Gastrocnemius medialis (tissue), 4 donors: ENCODE measurements at places on chromosomes 2 and 18. TPM values are rescaled to one million over a fixed set of nuclear protein-coding genes. Genes with fewer than 3 reads are reported as not detected.

The MDH1B gene
- total RNA-seq, result 0.61 TPM

DNA sequence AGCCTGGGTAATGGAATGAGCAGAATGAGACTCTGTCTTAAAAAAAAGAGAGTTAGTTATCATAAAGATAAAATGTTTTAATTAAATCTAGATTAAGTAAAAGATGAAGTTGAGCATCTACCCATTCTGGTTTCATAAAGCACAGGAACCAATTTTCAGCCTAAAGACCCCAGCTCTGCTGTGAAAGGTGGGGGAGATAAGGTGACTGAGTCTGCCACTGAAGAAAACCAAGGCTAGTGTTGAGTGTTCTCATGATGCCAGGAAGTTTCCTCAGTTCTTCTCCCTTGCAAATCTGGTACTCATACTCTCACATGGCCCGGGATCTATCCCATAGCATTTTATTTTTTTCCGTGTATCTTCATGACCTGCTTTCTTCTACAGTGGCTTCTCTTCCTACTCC, 10.4 kb upstream of the CXCR4 start:
- H3K36me3 ChIP-seq, result no peaks in the 10 kb centered on the region
- H3K4me3 ChIP-seq, result no peak overlapping the region
- H3K27ac ChIP-seq, result no peak overlapping the region

GRCh38 chr2:68193787-68194372, 36.2 kb downstream of the PNO1 start:
- no peak overlapping the region for H3K4me3 ChIP-seq
- H3K4me1 ChIP-seq, result peaks cover 28% of the 10 kb centered on the region
- H3K27me3 ChIP-seq, result no peaks in the 10 kb centered on the region
- no peak for DNase-seq
- H3K27ac ChIP-seq, result peak overlapping the region; percentile 50

- H3K4me3 ChIP-seq, result no peak overlapping the region
- no peak overlapping the region for H3K27ac ChIP-seq
- no peaks in the 10 kb centered on the region for H3K4me1 ChIP-seq
- H3K36me3 ChIP-seq, result peaks cover 63% of the 10 kb centered on the region
Observed at GRCh38 chr2:110124939-110125691, 9.5 kb upstream of the MALL start.

DNA sequence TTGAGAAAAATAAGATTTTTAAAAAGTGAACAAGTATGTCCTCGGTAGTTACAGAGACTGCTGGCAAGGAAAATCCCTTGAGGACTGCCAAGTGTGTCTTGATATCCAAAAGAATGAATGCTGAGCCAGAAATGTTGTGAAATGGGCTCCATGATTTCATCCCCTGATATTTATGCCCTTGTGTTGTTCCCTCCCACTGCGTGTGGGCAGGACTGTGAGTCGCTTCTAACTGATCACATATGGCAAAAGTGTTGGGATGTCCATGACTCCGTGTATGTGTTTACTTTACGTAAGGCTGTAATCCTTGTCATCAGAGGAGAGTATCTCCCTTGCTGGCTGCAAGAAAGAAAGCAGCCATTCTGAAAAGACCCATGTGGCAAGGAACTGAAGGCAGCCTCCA, 285.1 kb downstream of the SS18 start:
- H3K27ac ChIP-seq, result no peak overlapping the region
- no peaks in the 10 kb centered on the region for H3K27me3 ChIP-seq
- no peaks in the 10 kb centered on the region for H3K36me3 ChIP-seq
- peak; percentile 23 for DNase-seq
- H3K4me3 ChIP-seq, result no peak overlapping the region
- H3K4me1 ChIP-seq, result peaks cover 4% of the 10 kb centered on the region

- no peaks in the 10 kb centered on the region for H3K36me3 ChIP-seq
- DNase-seq, result no peak
- H3K27ac ChIP-seq, result no peak overlapping the region
- H3K4me3 ChIP-seq, result no peak overlapping the region
- no peaks in the 10 kb centered on the region for H3K27me3 ChIP-seq
Observed at GRCh38 chr18:9594823-9595596, 19.3 kb downstream of the PPP4R1 start.

- H3K27me3 ChIP-seq, result no peaks in the 10 kb centered on the region
- no peak overlapping the region for H3K27ac ChIP-seq
- no peak for DNase-seq
- H3K4me1 ChIP-seq, result no peaks in the 10 kb centered on the region
Observed at GRCh38 chr2:165863810-165864261, 69.8 kb upstream of the GALNT3 start.

The LBX2 gene
- not detected for total RNA-seq

- H3K36me3 ChIP-seq, result no peaks in the 10 kb centered on the region
- peaks cover 15% of the 10 kb centered on the region for H3K4me1 ChIP-seq
- DNase-seq, result no peak
Observed at GRCh38 chr18:5892823-5893431, 2.4 kb downstream of the TMEM200C start.

The ERICH2 gene
- not detected for total RNA-seq

GRCh38 chr2:31606509-31606908, 25.8 kb upstream of the SRD5A2 start:
- no peaks in the 10 kb centered on the region for H3K27me3 ChIP-seq
- no peaks in the 10 kb centered on the region for H3K4me1 ChIP-seq
- H3K36me3 ChIP-seq, result no peaks in the 10 kb centered on the region
- no peak overlapping the region for H3K4me3 ChIP-seq

The IL36G gene
- total RNA-seq, result not detected

DNA sequence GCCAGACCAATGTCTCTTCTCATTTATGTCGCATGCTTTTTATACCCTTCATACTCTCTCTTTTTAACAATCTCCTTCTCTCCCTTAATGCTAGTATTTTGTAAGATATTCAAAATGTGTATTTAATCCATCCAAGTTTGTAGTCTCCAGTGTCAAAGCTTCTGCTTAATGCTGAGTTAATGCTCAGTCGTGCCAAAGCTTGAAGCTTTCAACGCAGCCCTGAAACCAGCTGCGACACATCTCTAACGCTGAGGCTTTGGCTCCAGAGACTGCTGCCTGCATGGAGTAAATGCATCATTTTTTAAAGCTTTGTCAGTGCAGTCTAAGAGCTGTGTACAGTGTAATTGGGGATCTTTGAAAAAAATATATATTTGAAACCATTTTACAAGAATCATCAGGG, 2108.8 kb upstream of the PIK3C3 start:
- DNase-seq, result no peak
- no peaks in the 10 kb centered on the region for H3K4me1 ChIP-seq
- H3K4me3 ChIP-seq, result no peak overlapping the region
- no peak overlapping the region for H3K27ac ChIP-seq

GRCh38 chr2:203973676-203974075, 37.1 kb downstream of the ICOS start:
- H3K27me3 ChIP-seq, result no peaks in the 10 kb centered on the region
- no peak overlapping the region for H3K4me3 ChIP-seq
- H3K36me3 ChIP-seq, result no peaks in the 10 kb centered on the region

- H3K4me3 ChIP-seq, result no peak overlapping the region
- H3K36me3 ChIP-seq, result no peaks in the 10 kb centered on the region
- H3K27ac ChIP-seq, result no peak overlapping the region
- H3K27me3 ChIP-seq, result no peaks in the 10 kb centered on the region
Observed at GRCh38 chr2:138794724-138795123, 14.5 kb upstream of the NXPH2 start.

DNA sequence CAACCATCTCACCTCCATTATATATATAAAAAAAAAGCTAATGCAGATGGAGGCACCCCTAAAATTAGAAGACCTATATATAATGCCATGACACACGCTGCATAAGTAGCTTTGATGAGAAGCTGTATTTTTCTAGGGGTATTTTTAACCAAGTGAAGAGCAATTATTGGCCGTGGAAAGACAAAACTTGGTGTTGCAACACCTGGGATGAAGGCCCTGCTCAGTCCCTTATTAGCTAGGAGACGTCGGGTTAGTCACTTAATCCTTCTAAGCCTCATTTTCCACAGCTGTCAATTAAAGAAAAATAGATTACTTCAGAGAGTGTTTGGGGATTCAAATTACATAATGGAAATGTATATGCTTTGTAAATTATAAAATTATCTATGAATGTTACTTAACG, 63.0 kb downstream of the WDR75 start:
- DNase-seq, result peak; percentile 26
- peak overlapping the region; percentile 68 for H3K27ac ChIP-seq
- no peaks in the 10 kb centered on the region for H3K36me3 ChIP-seq
- no peaks in the 10 kb centered on the region for H3K27me3 ChIP-seq
- no peak overlapping the region for H3K4me3 ChIP-seq

The PLB1 gene
- total RNA-seq, result 1.7 TPM

GRCh38 chr18:9604348-9604747, 10.0 kb downstream of the PPP4R1 start:
- no peak for DNase-seq
- no peaks in the 10 kb centered on the region for H3K36me3 ChIP-seq
- no peak overlapping the region for H3K4me3 ChIP-seq
- H3K27me3 ChIP-seq, result no peaks in the 10 kb centered on the region

DNA sequence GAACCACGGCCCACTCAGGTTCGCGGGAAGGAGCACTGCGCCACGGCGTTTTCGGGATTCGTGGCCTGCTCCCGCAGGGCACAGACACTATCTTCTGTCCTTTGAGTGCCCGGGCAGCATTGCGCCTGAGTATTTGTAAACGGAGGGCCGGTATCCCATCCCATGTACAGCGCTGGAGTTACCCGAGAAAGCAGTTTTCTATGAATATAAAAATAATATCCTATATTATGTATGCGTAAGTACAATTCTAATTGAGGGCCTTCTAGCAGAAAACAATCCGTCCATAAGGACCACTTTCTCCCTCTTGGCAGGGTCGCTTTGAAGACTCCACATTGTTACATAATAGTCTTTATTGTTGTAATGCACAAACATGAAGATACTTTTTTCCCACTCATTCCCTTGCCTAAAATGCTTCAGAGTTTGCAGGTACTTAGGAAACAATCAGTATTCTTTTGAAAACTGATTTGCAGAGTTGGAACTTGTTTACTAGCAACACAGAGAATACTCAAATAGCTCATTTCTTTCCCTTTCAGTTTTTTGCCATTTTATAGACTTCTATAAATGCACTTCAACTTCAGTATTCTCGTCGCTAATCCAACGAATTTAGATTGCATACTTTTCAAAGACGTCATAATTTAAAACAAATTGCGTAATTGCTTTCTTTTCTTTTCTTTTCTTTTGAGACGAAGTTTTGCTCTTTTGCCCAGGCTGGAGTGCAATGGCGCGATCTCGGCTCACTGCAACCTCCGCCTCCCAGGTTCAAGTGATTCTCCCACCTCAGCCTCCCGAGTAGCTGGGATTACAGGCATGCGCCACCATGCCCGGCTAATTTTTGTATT, 1.0 kb upstream of the REV1 start:
- peak overlapping the region; percentile 74 for H3K4me3 ChIP-seq
- DNase-seq, result no peak
- H3K36me3 ChIP-seq, result no peaks in the 10 kb centered on the region
- H3K27ac ChIP-seq, result peak overlapping the region; percentile 93

The APOB gene
- 8.8 TPM for total RNA-seq

The RAPGEF4 gene
- 2.0 TPM for total RNA-seq

The IL1B gene
- not detected for total RNA-seq

DNA sequence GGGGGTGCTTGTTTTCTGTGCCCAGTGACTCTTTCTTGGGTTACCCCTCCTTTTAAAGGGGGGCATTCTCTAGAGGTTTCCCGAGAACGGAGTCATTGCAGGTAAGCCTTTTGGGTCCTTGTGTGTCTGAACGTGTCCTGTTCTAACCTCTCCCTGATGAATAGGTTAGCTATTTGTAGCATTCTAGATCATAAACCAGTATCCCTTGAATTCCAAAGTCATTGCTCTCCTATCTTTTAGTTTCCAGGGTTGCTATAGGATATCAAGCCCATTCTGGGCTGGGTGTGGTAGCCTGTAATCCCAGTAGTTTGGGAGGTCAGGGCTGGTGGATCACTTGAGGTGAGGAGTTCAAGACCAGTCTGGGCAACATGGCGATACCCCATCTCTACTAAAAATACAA, 65.9 kb upstream of the YWHAQ start:
- H3K27ac ChIP-seq, result no peak overlapping the region
- no peaks in the 10 kb centered on the region for H3K36me3 ChIP-seq
- DNase-seq, result no peak
- H3K4me3 ChIP-seq, result no peak overlapping the region
- no peaks in the 10 kb centered on the region for H3K27me3 ChIP-seq
- peaks cover 20% of the 10 kb centered on the region for H3K4me1 ChIP-seq

GRCh38 chr2:28347596-28347995, 45.1 kb upstream of the FOSL2 start:
- H3K36me3 ChIP-seq, result no peaks in the 10 kb centered on the region
- no peak overlapping the region for H3K4me3 ChIP-seq
- peak overlapping the region; percentile 85 for H3K27ac ChIP-seq
- no peaks in the 10 kb centered on the region for H3K27me3 ChIP-seq
- no peak for DNase-seq
- peaks cover 53% of the 10 kb centered on the region for H3K4me1 ChIP-seq

DNA sequence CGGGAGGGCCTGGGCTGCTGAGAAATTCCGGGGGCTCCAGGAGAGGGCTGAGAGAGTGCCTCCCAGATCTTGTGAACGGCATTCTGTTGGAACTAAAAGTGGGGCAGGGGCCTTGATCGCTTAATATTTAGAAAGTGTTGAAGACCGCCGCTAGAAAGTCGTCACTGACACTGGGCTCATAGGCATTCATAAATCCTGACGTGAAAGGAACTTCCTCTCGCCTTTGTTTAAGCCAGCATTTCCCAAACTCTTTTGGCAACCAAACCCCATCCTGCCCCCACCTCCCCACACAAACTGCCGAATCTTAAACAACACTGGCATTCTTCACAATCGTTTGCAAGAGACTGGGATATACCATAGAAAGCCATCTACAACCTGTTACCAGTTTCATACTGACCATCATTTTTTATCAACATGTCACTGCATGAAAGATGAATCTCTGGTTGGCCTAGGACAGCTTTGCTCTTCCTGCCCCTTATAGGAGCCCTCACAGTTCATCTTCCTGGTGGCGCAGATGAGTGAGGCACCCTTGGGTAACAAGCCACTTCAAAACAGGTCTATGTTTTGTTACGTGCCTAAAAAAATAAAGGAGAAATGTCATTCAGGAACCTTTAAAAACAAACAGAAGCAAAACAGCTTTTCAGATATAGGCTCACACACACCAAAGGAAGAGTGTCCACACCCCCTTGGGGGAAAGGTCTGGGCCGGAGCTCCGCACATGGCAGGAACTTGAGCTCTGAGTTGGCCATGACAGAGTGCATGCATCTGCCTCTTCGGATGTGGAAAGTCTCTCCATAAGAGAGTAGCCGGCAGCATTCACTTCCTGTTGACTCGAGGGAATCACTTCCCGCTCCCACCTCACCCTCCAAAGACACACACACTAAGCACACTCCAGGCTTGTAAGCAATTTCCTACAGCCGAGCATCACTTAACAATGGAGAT, 13.0 kb downstream of the MTERF4 start:
- peaks cover 5% of the 10 kb centered on the region for H3K4me1 ChIP-seq
- H3K36me3 ChIP-seq, result peaks cover 3% of the 10 kb centered on the region
- H3K4me3 ChIP-seq, result no peak overlapping the region
- H3K27ac ChIP-seq, result no peak overlapping the region

The CAPN13 gene
- total RNA-seq, result not detected

- H3K4me1 ChIP-seq, result no peaks in the 10 kb centered on the region
- H3K36me3 ChIP-seq, result no peaks in the 10 kb centered on the region
- no peaks in the 10 kb centered on the region for H3K27me3 ChIP-seq
- H3K4me3 ChIP-seq, result no peak overlapping the region
Observed at GRCh38 chr18:12301263-12302005, 6.6 kb upstream of the TUBB6 start.

GRCh38 chr2:70467831-70468779, 85.5 kb downstream of the TGFA start:
- DNase-seq, result no peak
- H3K27me3 ChIP-seq, result no peaks in the 10 kb centered on the region
- no peak overlapping the region for H3K27ac ChIP-seq

GRCh38 chr18:26460449-26461091, 87.8 kb downstream of the KCTD1 start:
- H3K4me3 ChIP-seq, result no peak overlapping the region
- no peak for DNase-seq
- H3K36me3 ChIP-seq, result no peaks in the 10 kb centered on the region
- H3K4me1 ChIP-seq, result no peaks in the 10 kb centered on the region
